ENCODE measurements at places on chromosomes 7 and 10. TPM values are rescaled to one million over a fixed set of nuclear protein-coding genes. Genes with fewer than 3 reads are reported as not detected.

- DNase-seq = no peak
Observed at GRCh38 chr10:100847440-100847839, 65.3 kb upstream of the SLF2 start.

- no peak for DNase-seq
Observed at GRCh38 chr10:11480687-11481086, 130.8 kb downstream of the USP6NL start.

GRCh38 chr7:129263168-129263567, 38.3 kb downstream of the AHCYL2 start:
- no peak for DNase-seq

- no peak for DNase-seq
Observed at GRCh38 chr7:19020711-19021110, 96.7 kb downstream of the TWIST1 start.

DNA sequence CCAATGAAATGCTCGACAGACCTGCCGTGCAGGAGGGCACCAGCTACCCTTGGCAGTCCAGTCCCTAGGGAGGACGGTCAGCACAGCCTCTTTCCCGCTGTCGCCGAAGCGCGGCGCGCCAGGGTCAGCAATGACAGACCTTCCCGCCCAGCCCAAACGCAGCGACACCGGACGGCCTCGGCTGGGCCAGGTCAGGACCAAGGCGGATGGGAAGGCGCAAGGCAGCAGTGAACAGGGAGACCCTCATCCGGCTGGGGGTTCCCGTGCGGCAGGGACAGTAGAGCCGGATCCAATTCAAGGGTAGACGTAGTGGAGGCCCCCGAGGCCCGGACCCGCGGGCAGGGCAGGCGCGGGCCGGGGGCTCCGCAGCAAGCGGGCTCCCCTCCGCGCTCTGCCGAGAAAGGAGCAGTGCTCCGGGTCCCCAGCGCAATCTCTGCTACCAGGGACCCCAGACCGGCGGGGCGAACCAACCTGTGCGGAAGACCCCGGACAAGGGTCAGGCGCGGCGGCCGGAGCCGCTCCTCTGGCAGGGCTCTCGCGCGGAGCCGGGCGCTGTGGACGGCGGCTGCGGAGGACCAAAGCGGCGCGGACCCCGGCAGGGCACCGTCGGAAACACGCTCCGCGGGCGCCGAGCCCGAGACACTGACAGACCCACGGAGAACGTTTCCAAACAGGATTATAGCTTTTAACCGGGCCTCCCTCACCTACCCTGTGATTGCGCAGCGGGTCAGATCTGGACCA, at the start of gene SEC31B:
Gene SEC31B (minus strand): TSS at position 551 of the 741 bp plus-strand sequence. CDS start 2,909 bp downstream, outside the sequence.
- DNase-seq = no peak

- no peak for DNase-seq
Observed at GRCh38 chr7:90834771-90835170, 238.7 kb downstream of the CDK14 start.

- no peak for DNase-seq
Observed at GRCh38 chr10:119988333-119988732, 95.8 kb downstream of the SEC23IP start.

DNA sequence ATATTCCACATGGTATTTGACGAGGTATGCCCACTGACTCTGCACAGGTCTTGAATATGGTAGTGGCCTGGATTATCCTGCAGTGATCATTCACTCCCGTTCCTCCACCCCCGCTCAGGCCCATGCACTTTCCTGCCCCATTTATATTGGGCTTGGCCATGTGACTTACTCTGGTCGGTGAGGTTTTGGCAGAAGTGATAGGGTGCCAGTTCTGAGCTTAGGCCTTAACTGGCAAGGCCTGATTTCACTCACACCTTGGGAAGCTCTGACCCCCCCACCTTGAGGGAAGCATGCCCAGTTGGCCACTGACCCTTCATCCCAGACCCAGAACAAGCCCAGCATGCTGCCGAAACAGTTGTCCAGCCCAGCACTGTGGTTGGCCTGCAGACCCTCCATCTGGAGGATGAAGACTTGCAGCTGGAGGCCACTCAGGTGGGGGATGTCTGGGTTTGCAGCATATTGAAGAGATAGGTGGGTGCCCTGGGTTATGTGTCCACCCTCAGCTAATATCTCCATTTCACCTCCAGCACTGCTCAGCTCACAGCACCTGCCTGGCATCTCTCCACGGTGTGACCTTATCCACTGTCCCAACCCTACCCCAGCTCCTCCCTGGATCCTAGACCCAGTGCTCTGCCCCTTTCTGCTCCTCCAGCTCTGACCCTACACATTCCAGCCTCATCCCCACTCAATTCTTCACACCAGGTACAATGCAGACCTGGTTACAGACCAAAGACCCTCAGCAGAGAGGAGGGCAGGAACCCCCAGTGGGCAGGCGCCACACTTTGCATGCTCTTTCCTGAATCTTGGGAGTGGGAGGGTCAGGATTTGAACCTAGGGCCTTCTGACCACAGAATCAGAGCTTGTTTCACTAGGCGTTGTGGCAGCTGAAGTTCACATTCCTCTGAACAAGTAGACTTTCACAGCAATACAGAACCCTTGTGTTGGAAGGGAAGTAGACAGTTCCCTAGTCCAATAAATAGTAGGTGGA, 138.1 kb upstream of the CHST15 start:
- DNase-seq = no peak

DNA sequence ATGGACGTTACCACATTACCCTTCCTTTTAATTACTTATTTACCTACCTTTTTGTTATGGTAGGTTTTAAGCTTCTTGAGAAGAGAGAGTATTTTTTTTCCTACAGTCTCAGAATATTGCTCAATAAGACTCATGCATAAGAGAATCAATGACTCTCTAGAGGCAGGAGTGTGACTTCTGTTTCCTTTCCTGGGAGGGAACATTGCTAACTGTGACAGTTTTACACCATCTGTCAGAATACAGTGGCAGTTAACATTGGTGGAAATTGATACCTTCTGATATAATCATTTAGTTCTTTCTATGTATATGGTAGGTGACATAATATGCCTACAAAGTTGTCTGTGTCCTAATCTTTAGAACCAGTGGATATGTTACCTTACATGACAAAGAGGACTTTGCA, 348.7 kb upstream of the POT1 start:
- no peak for DNase-seq

GRCh38 chr10:95253007-95253406, 37.8 kb downstream of the PDLIM1 start:
- peak; percentile 57 for DNase-seq

CCDC3 gene
- total RNA-seq = 0.66 TPM

DNA sequence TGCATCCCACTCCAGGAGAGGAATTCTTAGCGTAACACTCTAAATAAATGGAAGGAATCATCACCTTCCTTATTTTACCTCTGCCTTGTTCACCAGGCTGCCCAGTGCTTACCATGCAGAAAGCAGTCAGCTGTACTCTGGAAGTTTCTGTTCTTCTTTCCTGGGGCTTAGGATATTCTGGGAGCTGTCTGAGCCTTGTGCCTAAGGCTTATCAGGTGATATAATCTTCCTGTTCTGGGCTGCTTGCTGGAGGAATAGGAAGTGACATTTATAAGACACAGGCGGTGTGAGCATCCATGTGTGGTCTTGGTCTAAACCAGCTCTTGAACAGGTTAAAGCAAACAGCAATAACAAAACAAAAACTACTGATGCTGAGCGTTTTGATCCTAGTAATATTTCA, 13.5 kb downstream of the KCTD7 start:
- no peak for DNase-seq

- DNase-seq = no peak
Observed at GRCh38 chr7:69598487-69599285, 411 bp downstream of the AUTS2 start.

STMP1 gene
- total RNA-seq = 6.6 TPM

ICA1 gene
- total RNA-seq = 23.8 TPM

DNA sequence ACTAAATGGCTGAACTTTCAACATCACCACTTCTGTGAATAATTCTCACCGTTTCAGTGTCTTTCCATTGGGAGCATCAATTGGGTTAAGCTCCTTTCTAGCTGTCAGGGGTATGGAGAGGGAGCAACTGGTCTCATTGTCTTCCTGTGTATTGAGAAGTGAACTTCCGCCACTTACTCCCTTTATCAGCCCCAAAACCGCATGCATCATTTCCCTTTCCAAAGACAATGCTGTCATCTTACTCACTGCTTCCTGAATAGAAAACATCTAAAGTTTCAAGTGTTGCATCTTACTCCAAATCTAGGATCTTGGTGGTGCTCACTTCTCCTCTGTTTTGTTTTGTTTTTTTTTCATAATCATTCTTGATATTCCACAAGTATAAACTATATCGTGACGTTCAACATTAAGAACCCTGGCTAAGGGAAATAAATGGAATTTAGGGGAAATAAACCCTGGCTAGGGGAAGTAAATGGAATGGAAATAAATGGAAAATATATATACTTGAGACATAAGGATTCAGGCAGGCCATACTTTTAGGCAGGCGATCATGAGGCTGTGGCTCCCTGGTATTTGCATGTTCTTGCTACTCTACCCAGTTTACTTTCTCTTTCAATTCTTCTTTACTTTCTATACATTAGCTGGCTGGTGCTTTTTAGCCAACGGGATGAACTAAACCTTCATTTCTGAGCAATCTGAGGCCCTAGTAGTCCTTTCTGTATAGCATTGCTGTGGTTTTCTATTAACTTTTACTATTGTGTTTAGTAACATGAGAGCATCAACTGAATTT, 371.9 kb downstream of the BMPER start:
- peak; percentile 71 for DNase-seq

- no peak for DNase-seq
Observed at GRCh38 chr7:152969839-152970238, 210.3 kb downstream of the ACTR3B start.

REPIN1 gene
- total RNA-seq = 72.9 TPM

DNA sequence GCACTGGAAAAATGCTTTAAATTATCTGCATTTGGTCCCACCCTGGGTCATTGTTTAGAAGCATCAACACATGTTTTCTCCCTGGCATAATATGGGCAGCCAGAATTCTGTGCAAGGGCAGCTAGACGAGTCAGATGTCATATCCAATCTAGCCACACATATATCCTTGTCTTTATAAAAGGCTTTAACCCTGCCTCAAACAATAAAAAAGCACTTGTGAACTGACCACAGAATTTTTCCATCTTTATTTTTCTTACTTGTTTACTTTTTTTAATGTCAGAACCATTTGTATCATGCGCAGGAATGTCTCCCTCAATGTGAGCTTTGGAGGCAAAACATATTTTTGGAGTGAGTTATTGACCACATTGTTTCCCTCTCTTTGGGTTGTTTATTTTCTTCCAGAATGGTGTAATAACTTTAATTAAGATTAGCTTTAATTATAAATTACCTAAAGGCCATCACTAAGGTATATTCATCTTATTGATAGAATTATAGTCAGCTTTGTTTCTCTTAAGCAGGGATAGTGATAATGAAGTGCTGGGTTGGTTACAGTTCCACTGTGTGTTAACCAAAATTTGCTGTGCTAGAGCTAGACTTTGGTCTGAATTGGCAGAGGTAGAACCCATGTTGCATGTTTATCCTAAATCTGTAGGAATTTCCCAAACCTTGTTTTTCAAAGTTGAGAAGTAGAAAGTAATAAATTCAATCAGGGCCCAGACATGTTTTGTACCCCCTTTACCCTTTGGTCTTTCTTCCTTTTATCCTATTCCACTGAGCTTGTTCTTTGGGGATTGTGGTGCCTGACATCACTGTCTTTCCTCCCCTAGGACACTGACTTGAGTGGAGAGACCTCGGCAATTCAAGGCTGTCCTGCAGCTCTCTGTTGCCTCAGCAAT, 1078.4 kb downstream of the KCNMA1 start:
- DNase-seq = no peak

IL6 gene
- 16.3 TPM for total RNA-seq

- DNase-seq = no peak
Observed at GRCh38 chr7:148472406-148472805, 118.2 kb upstream of the C7orf33 start.

DNA sequence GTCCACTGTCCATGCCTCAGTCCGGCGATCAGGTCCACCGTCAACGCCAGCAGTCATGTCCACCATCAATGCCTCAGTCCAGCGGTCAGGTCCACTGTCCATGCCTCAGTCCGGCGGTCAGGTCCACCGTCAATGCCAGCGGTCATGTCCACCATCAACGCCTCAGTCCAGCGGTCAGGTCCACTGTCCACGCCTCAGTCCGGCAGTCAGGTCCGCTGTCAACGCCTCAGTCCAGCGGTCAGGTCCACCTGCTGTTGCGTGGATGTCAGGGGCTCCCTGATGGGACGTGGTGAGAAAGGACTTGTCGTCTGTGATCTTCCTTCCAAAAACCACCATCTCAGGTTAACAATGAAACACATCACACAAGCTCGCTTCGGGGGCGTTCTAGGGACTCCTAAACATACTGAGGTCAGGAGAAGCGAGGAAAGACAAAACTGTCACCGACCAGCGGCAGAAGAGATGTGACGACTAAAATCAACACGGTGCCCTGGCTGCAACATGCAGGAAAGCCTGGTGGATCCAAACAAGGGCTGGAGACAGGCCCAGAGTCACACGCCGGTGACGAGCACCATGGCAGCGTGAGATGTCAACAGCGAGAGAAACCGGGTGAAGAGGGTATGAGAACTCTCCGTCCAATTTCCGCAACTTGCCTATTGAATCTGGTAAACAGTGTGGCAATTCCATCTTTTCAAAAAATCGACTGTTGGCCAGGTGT, 264.2 kb downstream of the MAD1L1 start:
- no peak for DNase-seq

- DNase-seq = no peak
Observed at GRCh38 chr7:127710635-127711034, 58.6 kb downstream of the SND1 start.

GIMAP5 gene
- total RNA-seq = 4.4 TPM

PNLIPRP2 gene
- total RNA-seq = not detected

DNA sequence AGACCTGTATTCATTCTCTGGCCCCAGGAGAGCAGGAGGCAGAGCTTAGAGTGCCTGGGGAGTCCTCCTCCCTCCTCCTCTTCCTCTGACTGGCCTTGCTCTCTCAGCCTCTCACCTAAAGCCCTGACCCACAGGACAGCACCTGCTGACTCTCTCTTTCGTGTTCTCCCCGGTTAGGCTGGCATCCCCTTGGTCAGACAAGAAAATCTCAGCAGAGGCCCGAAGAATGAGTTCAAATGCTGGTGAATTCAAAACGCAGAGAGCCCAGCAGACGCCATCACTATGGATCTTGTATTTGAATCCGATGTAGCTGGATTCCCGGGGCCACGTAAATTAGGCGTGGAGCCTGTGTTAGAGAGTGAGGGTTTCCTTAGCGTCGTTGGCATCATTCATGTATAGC, 255.3 kb downstream of the KLF6 start:
- DNase-seq = no peak

ITIH5 gene
- total RNA-seq = not detected

NPC1L1 gene
- not detected for total RNA-seq

DNA sequence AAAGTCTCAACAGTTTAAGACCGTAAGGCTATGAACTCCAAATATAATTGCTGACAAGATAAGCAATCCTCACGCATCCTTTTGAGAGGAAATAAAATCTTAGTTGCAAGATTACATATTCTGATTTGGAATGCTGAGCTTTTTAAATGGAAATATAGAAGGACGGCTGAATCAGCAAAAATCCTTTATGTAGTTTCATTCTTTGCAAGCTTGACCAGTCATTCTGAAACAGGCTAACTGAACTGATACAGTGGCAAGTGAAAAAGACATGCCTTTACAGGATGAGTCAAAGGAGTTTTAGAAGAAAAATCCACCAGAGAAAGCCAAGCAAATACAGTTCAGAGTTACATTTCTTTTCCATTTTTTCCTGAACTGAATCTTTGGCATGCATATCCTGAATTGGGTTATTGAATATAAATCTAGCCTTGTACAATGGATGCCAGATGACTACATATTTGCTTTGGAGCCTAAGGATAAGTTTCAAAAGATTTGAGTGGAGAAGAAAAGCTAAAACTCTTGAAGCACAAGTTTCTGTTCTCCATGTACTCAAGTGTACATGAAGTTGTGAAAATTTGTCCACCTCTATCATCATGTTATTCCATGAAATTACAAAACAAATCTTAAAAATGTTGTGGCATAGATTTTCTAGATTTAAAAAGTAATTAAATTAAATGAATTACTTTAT, 4.4 kb downstream of the VIM start:
- DNase-seq = no peak

All from pulmonary artery endothelial cell (primary cell).